ENCODE measurements at places on chromosomes 2 and 18.

DNA sequence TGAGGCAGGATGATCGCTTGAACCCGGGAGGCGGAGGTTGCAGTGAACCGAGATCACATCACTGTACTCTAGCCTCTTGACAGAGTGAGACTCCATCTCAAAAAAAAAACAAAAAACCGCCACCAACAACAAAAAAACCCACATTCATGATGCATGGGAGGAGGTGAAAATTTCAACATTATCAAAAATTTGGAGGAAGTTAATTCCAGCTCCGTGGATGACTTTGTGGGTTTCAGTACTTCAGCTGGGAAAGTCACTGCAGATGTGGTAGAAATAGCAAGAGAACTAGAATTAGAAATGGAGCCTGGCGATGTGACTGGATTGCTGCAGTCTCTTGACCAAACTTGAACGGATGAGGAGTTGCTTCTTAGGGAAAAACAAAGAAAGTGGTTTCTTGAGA is 74.3 kb downstream of the PRKCE start:
- DNase-seq: no peak

DNA sequence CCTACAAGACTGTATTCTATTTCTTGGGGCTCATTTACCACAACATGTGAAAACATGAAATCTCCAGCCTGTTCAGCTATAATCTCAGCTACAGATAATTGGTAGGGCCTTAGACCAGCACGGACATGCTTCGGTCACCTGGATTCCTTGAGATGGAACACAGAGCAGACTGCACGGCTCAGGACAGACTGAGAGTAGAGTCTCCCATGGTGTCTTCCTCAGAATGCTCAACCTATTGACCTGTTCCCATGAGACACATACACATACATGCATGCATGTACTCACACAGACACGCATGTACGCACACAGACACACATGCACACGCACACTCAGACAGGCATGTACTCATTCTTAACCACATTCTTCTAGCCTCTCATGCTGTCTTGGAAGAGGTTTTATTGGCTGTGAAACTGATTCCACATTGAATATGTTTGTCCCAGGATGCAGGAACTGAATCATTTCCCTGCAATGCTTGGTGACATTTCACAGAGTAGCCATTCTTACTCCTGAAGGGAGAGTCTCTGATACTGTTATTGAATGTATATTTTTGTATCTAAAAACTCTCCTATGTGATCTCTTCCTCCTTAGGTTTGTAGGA is 23.5 kb upstream of the BZW1 start:
- no peak for DNase-seq

GRCh38 chr2:213766062-213766461 is 481.8 kb downstream of the SPAG16 start:
- DNase-seq: no peak

DNA sequence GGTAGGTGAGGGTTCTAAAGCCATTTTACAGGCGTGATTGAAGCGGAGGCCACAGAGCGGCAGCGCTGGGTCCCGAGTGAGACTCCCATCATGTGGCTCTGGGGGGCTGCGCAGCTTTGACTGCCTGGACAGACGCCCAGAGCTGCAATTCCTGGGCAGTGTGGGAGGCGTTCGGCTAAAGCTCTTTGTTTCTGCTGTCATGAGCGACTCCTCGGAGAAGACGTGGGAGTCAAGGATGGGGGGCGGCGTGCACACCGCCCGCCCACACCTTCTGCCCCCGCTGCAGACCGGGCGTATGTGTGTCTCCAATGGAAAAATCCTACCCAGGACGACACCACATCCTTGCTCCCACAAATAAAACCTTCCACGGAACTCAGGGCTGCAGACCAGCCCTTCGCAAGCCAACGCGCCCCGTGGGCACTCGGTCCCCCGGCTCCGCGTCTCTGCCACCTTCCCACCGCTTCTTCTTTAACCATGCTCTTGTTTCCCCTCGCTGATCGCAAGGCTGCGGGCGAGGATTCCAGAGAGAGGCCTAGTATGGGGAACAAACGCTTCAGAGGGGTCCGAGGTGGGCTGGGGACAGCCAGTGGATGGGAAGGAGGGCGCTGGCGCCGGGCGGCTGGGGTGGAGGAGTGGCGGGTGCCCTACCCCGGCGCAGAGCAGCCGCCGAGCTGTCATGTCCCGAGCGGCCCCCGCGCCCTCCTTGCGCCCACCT is 680 bp upstream of the LBH start:
- DNase-seq: no peak

GRCh38 chr2:74414881-74415761 is 6.3 kb downstream of the C2orf81 start:
- no peak for DNase-seq

- DNase-seq: peak; percentile 21
Measured at GRCh38 chr2:75896779-75897366, 186.2 kb upstream of the GCFC2 start.

DNA sequence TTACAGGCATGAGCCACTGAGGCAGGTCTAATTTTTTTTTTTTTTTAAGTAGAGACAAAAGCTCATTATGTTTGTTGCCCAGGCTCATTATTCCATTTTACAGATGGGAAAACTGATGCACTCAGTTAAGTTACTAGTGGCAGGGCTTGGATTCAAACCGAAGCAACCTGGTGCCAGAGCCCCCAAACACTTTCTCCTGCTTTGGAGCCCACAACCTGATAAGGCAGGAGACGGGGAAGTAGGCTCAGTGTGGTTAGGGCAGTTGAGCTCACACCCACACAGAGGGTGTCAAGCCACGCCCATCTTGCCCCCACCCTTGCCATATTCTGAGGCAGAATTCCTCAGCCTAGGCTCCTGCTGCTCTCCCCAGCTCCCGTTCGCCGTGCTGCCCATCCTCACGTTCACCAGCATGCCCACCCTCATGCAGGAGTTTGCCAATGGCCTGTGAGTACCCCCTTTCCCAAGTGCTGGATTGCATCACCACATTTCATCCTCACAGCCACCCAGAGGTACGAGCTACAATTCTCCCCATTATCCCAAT is 5.8 kb upstream of the CTDSP1 start:
- no peak for DNase-seq

GRCh38 chr2:402721-403120 is 114.8 kb upstream of the ALKAL2 start:
- DNase-seq: no peak

- DNase-seq: no peak
Measured at GRCh38 chr2:12770300-12770968, 53.7 kb downstream of the TRIB2 start.

- no peak for DNase-seq
Measured at GRCh38 chr2:146412625-146413024, 1432.2 kb upstream of the ACVR2A start.

GRCh38 chr2:3312576-3313345 is 64.9 kb downstream of the EIPR1 start:
- no peak for DNase-seq

DNA sequence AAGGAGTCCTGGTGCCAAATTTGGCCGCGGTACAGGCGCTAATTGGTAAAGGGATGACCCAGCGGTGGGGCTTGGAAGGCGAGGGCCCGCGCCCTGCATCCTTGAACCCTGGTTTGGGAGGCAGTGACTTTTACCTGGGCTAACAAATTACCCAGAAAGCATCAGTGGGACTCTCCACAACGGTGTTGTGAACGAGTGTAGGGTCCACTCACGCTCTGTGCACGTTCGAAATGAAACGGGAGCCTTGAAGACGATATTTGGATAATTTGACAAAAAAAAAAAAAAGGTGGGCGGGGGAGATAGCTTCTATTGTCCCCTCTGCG is 3.0 kb upstream of the PAX3 start:
- no peak for DNase-seq

DNA sequence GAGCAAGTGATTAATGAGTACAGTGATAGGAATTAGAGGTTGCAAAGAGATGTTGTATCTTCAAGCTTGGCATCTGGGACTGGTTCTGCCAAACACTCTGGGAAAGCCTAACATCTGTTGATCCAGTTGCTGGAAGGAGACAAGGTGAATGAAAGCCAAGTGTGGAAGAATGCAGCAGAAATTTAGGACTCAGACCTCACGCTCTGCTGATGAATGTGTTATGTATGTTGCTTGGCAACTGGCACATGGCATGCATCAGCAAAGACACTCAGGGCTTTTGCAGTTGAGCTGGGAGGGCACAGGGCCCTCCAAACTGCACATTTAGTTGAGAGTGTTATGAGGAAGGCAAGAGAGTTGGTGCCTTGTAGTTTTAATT is 105.5 kb downstream of the COLEC12 start:
- DNase-seq: peak; percentile 22

GRCh38 chr2:235319095-235319494 is 174.7 kb upstream of the AGAP1 start:
- DNase-seq: no peak

DNA sequence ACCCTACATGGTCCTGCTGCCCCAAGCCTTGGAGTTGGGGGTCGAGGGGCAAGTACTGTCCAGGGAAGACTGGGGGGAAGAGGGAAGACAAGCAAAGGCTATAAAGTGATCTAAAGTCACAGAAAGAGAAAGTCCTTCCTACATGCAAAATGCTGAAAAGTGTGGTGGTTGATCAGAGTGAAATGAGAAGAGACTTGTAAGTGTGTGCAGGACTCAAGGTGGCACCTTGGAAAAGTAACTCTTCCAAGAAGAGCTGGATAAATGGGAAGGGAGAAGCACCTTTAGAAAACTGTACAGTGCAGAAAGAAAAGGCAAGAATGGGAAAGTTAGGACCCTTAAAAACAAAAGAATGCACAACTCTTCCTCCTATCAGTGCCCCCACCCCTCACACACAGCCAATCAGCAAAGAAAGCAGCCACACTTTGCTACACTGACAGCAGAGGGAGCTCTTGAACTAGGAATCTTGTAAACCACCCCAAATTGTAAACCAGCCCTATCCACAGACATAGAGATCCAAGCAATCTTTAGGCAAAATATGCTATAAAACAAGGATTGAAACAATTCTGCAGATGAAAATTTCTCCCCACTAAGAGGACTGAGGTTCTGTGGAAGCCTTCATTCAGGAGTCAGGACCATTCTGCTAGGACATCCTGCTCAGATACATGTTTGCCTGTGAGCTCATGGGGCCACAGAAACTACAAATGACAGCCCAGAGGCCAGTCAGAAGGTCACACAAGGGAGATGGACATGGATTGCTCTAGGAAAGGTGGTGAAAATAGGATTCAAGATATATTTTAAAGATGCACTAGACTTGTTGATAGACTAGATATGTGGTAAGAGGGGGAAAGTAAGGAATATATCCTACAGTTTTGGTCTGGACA is 146.4 kb downstream of the FTCDNL1 start:
- DNase-seq: peak; percentile 56

- no peak for DNase-seq
Measured at GRCh38 chr2:143588746-143589145, 459.5 kb downstream of the ARHGAP15 start.

DNA sequence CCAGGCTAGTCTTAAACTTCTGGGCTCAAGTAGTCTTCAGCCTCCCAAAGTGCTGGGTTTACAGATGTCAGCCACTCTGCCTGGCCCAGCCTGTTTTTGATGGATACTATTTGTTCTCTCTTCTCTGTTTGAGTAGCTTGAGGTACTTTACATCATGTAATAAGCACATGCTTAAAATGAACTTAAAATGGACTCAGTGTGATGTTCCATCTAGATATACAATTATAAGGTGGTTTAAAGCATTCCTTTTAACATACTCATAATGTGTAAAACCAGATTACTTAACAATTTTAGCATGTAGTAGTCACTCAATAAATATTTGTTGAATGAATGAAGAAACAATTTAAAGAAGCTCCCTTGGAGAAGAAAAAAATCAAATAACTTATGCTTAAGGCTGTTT is 9.6 kb downstream of the PTPRM start:
- DNase-seq: no peak

- DNase-seq: peak; percentile 40
Measured at GRCh38 chr2:70767079-70767698, 811 bp downstream of the ADD2 start.

DNA sequence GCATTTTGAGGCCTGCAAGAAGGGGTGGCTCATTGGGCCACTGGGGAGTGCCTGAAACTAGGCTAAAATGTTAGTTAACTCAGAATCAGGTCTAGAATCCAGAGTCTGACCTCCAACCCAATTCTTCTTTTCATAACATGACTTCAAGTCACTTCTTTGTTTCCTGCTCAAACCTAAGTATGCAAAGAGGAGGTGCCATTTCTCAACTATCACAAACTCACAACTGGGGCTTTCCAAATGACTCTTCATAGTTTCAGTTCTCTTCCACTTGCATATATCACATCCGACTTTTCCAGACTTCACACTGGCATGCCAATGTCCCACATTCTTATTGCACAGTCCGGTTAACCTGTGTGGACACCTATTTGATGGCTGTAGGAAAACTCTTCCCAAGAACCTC is 211.6 kb downstream of the TCF4 start:
- DNase-seq: no peak

DNA sequence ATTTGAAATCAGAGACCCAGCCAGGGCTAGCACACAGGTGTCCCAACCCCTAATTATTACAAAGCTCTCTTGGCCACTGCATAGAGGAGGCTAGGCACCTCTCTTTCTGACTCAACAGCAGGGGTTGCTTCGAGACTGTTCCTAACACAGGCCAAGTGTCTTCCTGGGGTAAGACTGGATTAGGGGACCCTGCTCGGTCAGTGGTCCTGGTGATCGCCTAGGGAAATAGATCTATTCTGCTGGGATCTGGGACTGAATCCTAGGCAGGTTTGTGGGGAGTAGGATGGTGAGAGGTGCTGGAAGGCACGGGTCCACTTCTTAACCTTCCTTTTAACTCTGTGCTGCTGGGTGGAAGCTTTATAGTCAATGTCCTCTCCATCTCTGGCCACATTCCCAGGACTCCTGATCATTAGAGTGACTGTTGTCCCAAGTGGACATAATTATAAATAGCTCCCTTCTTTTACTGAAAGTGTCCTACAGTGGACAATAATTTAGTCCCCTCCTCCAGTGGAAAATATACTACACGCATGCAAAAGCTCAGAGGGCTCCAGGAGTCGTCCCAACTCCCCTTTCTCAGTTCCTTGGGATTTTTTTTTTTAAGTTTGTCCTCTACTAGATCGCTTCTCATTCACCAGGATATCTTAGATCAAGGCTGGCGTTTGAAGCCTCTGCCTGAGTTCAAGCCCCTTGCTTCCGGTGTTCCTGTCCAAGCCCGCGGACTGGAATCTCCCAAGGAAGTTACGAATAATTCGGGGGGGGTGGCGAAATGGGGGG is 1.3 kb upstream of the TRIB2 start:
- no peak for DNase-seq

GRCh38 chr2:29691391-29691950 is 229.9 kb downstream of the ALK start:
- DNase-seq: no peak

DNA sequence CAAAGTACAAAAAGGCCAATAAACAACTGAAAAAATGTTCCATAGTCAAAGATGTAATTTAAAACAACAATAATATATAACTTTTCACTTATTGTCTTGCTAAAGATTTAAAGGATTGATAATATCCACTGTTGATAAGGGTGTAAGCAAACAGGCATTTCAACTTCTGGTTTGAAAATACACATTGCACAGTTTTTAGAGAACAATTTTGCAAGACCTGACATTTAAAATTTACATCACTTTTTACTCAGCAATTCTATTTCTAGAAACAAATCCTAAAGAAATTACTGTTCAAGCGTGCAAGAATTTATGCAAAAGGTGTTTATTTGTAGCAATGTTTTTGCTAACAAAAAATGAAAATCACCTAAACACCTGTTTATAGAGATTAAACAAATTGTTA is 120.4 kb downstream of the TDRD15 start:
- no peak for DNase-seq

- DNase-seq: no peak
Measured at GRCh38 chr2:14936426-14936825, 303.9 kb downstream of the LRATD1 start.

Data from NCI-H1694 (cell line).